ENCODE measurements at places on chromosomes 12 and 14.

DNA sequence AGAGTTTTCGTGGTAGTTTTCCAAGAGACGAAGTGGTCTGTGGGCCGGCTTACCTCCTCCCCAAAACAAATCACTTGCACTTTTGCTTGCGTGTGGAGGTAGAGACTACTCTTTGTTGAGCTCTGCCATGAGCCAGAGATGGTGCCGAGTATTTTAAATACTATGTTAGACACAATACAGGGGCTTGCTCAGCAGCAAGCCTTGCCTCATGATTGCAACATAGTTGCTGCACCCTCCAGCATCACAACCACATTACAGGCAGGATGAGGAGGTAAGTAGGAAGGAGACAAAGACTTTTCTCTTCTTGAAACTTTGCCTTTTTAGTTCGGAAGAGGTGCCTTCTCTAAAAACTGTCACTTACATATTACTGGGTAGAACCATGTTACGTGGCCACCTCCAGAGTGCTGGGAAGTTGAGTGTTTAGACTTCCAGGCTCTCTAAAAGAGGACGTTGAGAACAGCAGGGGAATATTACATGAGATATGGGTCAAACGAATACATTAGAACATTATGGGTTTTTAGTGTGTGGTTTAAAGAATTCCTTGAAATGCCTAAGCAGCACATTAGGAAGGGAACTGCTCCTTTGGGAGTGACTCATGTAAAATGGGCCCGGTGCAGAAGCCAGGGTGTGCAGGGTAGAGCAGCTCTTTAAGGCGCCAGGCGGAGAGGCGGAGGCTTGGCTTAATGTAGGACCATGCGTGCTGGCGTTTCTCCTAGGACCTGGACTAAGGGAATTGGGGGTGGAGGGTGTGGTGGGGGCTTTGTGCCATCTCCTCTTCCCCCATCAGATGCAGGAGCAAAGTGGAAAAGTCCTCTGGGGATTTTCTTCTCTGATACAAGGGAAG, 110.6 kb upstream of the PRMT8 start:
- H3K27me3 ChIP-seq = peaks cover 3% of the 10 kb centered on the region
- no peaks in the 10 kb centered on the region for H3K36me3 ChIP-seq
- peaks cover 4% of the 10 kb centered on the region for H3K4me1 ChIP-seq
- H3K4me3 ChIP-seq = no peak overlapping the region
- H3K27ac ChIP-seq = no peak overlapping the region

DNA sequence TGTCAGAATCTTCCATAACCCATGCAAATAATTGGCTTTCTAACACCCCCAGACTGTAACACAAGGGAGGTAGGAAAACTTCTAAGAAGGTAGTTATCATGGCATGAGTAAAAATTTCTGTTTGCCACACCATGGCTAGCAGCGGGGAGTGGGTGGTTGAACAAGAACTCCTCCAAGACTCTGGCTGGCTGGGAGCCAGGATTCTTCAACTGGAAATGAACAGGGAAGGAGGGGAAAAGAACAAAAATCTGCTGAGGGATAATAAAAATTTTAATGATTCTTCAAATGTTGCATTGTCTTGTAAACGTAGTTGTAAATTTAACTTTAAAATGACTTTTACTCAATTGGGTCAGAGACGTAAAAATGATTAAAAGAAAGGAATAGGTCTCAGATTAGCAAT, 78.9 kb downstream of the AKAP6 start:
- DNase-seq = no peak
- H3K4me3 ChIP-seq = no peak overlapping the region
- H3K4me1 ChIP-seq = peaks cover 38% of the 10 kb centered on the region
- no peaks in the 10 kb centered on the region for H3K36me3 ChIP-seq
- no peak overlapping the region for H3K27ac ChIP-seq
- peaks cover 6% of the 10 kb centered on the region for H3K27me3 ChIP-seq

DNA sequence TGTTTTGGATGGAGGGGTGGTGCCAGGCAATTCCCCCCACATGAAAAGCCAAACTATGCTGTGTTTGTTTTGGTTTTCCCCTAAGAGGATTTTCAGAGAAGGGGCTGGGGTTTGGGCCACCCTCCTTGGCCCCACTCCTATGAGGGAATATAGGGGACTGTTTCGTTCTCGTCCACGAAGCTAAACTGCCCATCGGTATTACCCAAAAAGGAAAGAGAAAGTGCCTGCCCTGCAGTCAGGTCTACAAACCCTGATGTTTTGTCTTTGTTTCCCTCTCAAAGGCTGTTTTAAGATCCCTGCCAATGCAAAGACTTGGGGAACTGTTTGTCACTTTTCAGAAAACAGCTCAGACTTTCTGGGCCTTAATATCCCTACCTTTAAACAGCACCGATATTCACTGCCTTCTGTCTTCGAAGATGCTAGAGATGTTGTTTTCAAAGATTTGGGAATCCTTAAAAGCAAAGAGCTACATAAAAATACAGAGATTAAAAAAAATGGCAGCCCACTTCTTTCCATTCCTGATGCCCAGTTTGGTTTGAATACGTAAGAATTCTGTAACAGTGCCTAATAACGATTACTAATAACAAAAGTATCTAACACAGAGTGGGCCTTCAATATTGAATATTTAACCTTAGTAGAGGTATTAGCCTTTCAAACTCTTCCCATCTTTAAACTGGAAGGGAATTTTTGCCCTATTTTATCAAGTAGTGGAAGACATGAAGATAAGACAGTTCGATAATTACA, 518.4 kb downstream of the MED13L start:
- DNase-seq = no peak
- H3K4me3 ChIP-seq = no peak overlapping the region
- no peak overlapping the region for H3K27ac ChIP-seq
- H3K27me3 ChIP-seq = peaks cover 3% of the 10 kb centered on the region

- no peaks in the 10 kb centered on the region for H3K27me3 ChIP-seq
- H3K4me3 ChIP-seq = no peak overlapping the region
- H3K27ac ChIP-seq = no peak overlapping the region
Measured at GRCh38 chr12:62522984-62523383, 56.4 kb downstream of the MON2 start.

GRCh38 chr14:102590667-102591099, 1.8 kb upstream of the RCOR1 start:
- H3K36me3 ChIP-seq = no peaks in the 10 kb centered on the region
- H3K4me1 ChIP-seq = peaks cover 12% of the 10 kb centered on the region
- H3K27me3 ChIP-seq = peaks cover 7% of the 10 kb centered on the region
- peak overlapping the region; percentile 38 for H3K4me3 ChIP-seq
- H3K27ac ChIP-seq = no peak overlapping the region

DNA sequence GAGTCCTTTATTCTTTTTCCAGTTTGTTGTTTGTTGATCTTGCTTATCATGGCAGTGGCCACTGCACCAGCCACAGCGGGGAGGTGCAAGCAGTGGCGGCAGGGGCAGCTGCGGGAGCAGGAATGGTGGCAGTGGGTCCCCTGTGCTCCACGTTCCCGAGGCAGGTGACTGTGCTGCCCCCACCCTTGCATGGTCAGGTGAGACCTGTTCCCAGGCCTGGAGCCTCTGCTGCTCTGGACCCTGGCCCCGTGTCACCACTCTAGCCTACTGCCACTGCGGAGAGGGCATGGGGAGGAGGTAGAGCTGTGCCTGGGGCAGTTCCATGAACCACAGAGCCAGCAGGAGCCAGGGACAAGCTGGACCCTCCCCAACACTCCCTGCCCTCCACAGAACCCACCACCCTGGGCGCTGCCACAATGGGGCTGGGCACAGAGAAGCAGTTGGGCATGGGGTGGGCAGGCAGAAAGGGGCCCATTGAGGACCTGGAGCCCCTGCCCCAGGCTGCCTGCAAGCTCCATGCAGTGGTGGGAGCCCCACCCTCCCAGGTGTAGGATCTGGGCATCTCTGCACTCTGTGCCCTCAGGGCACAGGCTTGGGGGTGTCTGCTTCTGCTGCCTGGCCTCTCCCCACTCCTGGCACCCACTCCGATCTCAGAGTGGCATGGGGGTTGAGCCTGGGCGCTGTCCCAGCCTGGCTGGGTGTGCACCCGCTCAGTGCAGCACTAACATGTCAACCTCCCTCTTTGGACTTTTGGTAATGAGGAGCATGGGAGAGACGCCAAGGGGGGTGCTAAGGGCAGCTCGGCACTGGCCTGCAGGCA, 23.1 kb upstream of the WDR20 start:
- H3K4me1 ChIP-seq = no peaks in the 10 kb centered on the region
- peaks cover 3% of the 10 kb centered on the region for H3K27me3 ChIP-seq
- DNase-seq = no peak
- no peak overlapping the region for H3K4me3 ChIP-seq
- H3K27ac ChIP-seq = no peak overlapping the region
- H3K36me3 ChIP-seq = peaks cover 4% of the 10 kb centered on the region

GRCh38 chr12:92938018-92938417, 8.9 kb upstream of the EEA1 start:
- H3K27me3 ChIP-seq = no peaks in the 10 kb centered on the region
- no peak overlapping the region for H3K4me3 ChIP-seq
- no peaks in the 10 kb centered on the region for H3K36me3 ChIP-seq
- H3K27ac ChIP-seq = no peak overlapping the region
- H3K4me1 ChIP-seq = no peaks in the 10 kb centered on the region

DNA sequence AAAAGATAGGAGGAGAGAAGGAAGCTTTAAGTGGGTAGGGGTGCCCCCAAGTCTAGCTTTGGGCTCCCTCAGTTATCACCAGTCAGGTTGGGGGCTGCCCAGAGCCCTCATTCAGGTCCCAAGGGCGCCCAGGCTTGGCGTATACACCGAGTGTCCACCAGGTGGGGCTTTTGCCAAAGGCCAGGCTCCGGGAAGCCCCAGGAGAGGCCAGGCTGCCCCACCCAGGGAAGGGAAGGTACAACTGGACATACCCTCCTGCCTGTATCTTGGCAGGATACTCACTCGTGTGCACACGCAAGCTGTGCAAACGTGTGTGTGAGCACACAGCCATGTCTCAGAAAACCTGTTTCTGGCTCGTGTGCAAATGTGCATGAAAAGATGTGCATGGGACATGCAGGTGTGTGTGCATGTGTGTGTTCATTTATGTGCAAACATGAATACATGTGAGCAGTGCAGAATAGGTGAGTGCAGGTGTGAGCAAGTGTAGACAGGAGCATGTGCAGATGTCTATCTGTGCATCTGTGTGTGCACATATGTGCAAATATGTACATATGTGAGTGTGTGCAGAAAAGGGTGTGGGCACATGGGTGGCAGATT, 103.9 kb upstream of the MYL2 start:
- H3K4me1 ChIP-seq = peaks cover 4% of the 10 kb centered on the region
- H3K4me3 ChIP-seq = no peak overlapping the region

DNA sequence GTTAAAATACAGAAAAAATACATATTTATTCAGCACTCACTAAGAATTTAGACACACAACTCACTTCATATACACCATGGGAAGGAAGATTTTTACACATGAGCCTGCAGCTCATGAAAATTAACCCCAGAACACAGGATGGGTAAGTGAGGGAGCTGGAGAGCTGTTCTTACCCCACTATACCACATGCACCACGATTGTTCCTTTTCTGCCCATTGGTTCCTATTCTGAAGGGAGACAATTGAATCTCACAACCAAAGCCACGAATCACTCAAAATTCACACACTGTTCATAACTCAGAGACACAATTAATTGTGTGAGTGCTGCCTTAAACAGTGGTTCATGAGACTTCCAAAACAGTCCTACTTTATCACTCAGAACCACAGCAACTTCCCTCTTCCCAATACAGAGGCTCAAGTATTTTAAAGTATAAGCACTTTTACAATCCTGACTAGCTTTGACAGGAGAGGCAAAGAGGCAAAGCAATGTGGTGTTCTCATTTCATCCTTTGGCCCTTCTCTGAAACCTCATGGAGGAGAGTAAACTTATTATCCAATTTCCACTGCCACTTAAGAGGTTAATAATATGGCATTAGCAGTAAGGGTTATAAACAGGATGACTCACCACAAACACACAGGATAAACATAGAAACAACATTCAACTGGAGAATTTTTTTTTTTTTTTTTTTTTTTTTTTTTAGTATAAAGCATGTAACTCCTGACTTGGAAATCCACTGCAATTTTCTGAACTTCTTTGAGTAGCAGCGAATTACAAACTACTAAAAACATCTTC, 59.5 kb downstream of the ITPR2 start:
- H3K36me3 ChIP-seq = peaks cover 29% of the 10 kb centered on the region
- no peak overlapping the region for H3K4me3 ChIP-seq
- no peak overlapping the region for H3K27ac ChIP-seq
- H3K27me3 ChIP-seq = peaks cover 6% of the 10 kb centered on the region
- DNase-seq = no peak
- H3K4me1 ChIP-seq = no peaks in the 10 kb centered on the region

DNA sequence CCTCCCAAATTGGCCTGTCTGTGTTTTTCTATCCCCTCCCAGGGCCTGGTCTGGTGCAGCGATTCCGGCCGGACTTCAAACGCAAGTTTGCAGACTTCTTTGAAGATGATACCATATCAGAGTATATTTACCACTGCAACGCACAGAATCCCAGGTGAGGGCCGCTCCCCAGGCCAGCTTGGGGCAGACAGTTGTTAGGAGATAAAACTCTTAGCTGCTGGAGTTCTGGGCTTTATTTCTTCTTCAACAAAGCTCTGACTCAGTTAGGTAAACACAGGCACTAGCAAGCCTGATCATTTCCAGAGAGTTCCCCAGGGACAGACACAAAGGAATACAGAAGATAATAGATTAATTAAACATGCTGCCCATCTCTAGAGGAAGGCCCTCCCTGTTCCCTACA, 8.3 kb downstream of the ABHD4 start:
- H3K4me3 ChIP-seq = no peak overlapping the region
- DNase-seq = no peak
- H3K27me3 ChIP-seq = peaks cover 2% of the 10 kb centered on the region

DNA sequence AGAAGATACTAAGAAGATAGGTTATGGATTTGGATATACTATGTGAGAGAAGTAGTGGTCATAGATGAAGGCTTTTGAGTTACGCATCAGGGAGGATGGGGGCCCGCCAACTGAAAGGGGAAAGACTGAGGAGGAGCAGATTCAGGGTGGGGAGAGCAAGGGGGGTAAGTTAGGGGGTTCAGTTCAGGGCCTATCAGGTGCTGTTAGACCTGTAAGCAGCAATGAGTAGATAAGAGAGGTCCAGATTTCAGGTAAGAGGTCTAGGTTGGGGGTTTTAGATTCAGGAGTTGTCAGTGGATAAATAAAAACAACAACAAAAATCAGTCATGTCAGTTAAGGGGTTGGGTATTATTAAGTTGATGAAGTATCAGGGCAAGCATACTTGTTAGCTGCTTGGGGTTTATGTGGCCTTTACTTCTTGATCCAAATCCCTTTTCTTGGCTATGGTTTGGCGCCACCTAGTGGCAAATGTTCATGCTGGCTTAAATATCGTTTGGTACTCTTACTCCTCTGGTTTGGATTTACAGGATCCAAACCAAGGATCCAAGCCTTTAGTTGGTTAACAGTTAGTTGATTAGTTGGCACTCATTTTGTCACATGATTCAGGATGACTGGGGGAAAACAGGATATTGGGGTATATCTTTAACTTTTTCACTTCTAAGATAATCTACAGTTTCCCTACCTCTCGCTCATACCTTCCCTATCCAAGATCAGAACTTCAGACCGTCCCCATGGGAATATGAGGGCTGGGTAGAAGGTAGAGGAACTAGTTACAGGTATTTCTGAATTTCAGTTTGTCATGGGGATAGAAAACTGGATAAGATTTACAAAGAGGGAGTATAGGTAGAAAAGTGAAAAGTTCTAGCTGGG, 65.1 kb downstream of the PCNX1 start:
- peaks cover 3% of the 10 kb centered on the region for H3K27me3 ChIP-seq
- H3K4me3 ChIP-seq = no peak overlapping the region

GRCh38 chr12:76586764-76587395, 27.3 kb upstream of the OSBPL8 start:
- DNase-seq = no peak
- no peaks in the 10 kb centered on the region for H3K27me3 ChIP-seq
- no peaks in the 10 kb centered on the region for H3K36me3 ChIP-seq

GRCh38 chr14:85487215-85487614, 42.7 kb upstream of the FLRT2 start:
- H3K36me3 ChIP-seq = peaks cover 5% of the 10 kb centered on the region
- H3K27ac ChIP-seq = no peak overlapping the region
- H3K4me1 ChIP-seq = no peaks in the 10 kb centered on the region
- DNase-seq = no peak
- no peak overlapping the region for H3K4me3 ChIP-seq
